ENCODE measurements at places on chromosomes 1 and 21.

GRCh38 chr21:29104239-29104708 is 26.2 kb upstream of the MAP3K7CL start:
- DNase-seq, result no peak

DNA sequence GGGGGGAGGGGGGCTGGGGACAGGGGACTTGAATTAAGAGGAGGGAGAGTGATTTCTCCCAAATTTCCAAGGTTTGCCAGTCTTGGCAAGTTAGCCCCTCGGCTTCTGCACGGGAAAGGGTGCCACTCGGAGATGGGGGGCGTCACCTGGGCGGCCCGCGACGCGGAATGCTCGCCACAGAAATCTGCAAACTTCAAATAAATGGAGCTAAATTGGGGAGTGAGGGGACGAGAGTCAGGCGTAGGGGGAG is 885 bp upstream of the SSBP3 start:
- DNase-seq, result peak; percentile 49

DNA sequence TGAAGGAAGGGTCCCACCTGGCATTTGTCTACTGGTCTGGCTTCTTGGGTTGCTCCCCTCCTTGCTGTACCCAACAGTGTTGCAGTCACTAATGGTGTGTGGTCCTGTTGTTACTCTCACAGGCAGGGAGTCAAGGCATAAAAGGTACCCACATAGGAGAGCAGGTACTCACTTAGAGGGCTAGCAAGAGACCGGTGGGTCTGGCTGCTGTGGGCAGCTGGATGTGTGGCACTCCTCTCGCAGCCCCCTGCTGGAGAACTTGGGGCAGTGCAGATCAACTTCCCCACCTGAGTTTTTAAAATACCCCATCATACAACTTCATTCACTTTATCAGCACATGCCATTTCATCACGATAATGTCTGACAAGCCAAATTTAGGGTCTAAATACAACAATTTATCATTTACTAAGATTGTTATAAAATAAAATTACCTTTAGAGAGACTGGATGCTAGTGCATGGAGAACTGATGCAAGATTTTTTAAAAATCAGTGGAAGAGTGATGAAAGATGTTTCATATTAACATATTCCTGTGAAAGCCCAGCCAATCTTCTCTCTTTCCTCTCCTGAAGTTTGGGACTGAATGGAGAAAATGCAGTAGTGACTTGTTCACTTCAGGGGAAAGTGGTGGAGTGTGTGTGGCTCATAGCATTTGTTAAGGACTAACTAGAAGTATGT is 42.8 kb downstream of the ACP6 start:
- DNase-seq, result peak; percentile 22

- no peak for DNase-seq
Observed at GRCh38 chr1:87980494-87980893, 651.8 kb downstream of the LMO4 start.

- peak; percentile 77 for DNase-seq
Observed at GRCh38 chr1:36224537-36225282, 467 bp downstream of the THRAP3 start.

GRCh38 chr21:44394733-44395132 is 41.3 kb downstream of the TRPM2 start:
- no peak for DNase-seq

DNA sequence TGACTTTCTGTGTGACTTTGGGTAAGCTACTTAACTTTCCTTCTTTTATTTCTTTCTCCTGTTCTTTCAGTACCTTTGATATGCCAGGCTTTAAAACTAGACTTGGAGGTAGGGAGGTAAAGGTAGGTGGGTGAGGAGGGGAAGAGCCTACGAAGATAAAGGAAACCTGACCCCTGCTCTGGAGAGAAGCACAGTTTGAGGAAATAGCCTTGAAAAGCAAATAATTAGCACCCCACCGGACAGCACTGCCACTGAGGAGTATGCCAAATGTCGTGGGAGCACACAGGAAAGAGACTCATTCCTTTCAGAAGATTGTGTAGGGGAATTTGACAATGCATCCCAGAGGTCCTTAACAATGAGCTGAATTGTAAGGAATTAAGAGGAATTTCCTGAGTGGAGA is 65.2 kb upstream of the SPAG17 start:
- DNase-seq, result no peak

- no peak for DNase-seq
Observed at GRCh38 chr1:113821916-113822315, 9.6 kb upstream of the RSBN1 start.

DNA sequence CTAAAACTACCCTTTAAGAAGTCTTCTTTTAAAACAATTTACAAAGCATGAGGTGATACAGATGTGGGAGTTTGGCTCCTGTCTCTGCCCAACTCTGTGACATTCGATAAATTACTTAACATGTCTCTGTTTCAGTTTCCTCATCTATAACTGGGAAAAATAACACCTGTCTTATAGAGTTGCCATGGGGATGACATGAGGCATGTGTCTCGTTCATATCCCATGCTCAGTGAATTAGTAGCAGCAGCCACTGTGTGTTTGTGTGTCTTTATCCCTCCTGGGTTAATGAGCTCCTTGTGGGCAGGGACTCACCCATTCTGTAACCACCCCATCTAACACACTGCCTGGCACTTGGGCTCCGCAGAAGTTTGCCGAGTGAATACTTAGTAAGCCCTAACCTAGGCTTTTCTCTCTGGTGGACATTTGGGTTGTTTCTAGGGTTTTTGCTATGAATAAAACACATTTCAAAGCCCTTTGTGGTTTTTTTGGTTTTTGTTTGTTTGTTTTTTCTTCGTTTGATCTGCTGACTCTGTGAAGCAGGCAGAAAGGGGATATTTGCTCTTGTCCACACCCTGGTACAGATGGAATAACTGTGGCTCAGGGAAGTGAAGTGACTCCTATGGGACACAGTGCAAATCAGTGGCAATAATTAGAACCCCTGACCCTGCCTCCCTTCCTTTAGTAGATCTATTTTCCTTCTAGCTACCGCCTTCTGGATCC is 797 bp upstream of the KCNJ9 start:
- no peak for DNase-seq

DNA sequence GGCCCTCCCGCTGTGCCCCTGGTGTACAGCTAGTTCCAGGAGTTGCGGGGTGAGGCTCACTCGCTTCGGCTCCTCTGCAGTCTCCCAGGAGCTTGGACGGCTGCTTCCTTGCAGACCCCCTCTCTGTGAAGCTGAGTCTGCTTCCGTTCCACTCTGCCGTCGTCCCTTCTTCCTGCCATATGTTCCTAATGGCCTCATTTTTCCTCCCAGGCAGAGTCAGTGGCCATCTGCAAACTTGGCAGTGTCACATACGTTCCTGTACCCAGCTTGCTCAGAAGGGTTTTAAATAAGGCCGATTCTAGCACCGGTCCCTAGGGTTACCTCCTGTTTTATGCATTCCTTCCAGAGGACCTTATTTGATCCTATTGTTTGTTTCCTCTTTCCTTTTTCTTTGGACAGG is 21.3 kb downstream of the ACTL8 start:
- DNase-seq, result no peak

- no peak for DNase-seq
Observed at GRCh38 chr1:201430776-201431175, 9.2 kb upstream of the TNNI1 start.

DNA sequence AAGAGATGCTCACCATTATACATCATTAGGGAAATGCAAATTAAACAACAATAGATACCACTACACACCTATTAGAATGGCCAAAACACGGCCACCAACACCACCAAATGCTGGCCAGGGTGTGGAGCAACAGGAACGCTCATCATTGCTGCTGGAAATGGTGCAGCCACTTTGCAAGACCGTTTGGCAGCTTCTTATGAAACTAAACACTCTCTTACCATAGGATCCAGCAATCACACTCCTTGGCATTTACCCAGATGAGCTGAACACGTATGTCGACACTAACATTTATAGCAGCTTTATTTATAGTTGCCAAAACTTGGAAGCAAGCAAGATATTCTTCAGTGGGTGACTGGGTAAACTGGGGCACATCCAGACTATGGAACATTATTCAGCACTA is 28.9 kb upstream of the ADARB1 start:
- DNase-seq, result no peak

GRCh38 chr1:106680776-106681344 is 375.6 kb upstream of the PRMT6 start:
- DNase-seq, result no peak

DNA sequence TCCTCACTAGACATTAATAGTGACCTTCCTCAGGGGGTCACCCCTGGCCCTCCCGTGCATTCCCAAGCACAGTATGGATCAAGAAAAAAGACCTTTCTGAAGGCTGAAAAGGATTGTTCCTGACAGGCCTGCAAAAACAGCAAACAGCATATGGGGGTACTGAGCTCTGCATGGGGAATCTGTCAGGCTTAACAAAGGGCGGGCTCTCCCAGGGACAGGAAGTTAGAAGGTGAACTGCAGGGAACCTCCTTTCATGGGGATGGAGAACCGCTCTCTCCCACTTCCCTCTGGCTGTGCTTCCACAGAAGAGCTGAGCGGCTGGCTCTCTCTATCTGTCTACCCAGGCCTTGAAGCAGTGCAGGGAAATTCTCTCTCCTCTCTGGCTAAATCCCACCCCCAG is 91.7 kb downstream of the DTL start:
- no peak for DNase-seq

DNA sequence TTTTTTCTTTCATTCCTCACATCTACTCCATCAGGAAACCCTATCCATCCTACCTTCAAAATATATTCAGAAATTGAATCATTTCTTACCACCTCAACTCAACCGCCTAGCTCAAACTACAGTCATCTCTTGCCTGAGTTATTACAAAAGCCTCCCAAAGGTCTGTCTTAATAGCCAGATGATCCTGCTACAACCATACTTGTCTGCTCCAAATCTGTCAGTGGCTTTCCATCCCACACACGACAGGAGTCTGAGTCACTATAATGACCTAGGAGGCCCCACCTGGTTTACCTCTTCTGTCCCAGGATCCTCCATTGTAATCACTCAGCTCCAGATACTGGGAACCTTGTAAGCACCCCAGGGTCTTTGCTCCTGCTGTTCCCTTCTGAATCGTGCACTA is 37.1 kb upstream of the IL12RB2 start:
- DNase-seq, result no peak

- DNase-seq, result no peak
Observed at GRCh38 chr1:4464478-4464877, 189.9 kb upstream of the AJAP1 start.

DNA sequence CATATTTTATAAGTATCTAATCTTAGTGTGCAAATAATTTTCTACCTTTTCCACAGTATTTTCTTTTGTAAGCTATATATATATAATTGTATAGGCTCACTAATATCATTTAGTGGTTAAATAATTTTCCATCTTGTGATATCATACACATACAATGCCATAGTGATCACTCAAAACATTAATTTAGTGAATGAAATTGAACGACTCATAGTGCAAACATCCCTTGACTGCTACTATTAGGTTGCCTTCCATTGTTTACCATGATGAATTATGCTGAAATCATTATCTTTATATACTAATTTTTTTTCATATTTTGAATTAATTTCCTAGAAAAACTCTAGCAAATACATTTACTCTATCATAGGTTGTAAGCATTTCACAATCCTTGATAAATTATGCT is 127.1 kb downstream of the PCNX2 start:
- DNase-seq, result no peak

All from NCI-H1105 (cell line).